ENCODE measurements at places on chromosomes 7 and 10.

DNA sequence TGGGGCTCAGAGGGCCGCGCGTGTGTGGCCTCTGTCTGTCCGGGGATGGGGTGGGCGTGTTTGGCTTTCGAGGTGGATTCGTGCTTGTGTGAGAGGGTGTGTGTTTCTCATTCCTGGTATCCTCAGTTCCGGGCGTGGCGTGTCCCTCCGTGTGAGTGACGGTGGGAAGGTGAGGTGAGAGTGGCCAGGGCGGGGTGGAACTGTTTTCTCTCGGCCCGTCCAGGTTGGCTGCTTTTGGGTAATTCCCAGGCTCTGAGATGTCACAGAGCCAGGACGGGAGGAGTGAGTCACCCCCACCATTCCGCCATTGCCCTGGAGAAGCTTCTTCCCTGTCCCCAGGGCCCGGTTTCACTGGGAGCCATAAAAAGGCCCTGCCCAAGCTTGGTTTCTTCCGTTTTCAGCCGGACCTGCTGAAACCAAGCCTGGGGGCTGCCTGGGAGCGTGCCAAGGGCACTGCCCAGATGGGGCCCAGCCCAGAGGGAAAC lies 21.3 kb upstream of the CLDN4 start:
- DNase-seq = no peak

GRCh38 chr7:16396766-16397500 lies 24.4 kb downstream of the CRPPA start:
- no peak for DNase-seq

DNA sequence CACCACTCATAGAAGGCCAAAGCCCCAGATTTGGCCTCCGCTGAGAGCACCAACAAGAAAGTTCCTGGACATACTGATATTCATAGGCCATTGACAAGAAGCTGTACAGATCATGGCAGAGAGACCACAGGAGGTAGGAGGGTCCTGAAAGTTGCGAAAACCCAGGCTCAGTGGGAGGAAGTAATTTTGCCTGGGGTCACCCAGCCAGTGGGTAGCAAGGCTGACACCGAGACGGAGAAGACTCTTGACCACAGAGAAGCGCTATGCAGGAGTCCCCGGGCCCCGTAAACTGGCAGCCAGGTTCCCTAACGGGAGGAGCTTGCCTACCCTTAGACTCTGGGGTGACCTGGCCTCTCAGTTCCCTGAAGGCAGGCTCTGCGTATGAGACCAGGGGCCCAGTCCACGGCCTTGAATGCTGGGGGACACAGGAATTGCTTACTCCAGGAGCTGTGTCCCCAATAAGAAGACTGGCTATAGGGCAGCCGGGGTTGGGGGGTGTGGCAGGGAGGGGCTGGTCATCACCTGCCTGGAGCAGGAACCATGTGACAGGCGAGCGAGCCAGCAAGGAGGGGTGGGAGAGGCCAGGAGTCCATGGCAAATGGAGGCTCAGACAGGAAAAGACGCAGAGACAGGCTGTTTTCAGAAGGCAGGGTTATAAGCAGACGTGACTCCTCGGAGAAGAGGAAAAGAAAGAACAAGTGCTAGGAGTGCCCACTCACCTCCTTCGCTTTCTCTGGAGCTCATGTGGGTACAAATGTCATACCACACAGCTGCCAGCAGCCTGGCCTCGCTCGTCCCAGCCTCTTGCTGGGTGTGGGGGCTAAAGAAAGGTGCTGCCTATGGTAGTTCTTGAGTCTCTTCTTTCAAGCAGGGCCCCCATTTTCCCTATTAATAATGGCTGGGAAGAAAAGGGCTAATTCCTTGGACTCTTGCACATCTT lies 24.6 kb upstream of the NPFFR1 start:
- no peak for DNase-seq

- no peak for DNase-seq
Observed at GRCh38 chr7:104946338-104946737, 67.7 kb upstream of the KMT2E start.

DNA sequence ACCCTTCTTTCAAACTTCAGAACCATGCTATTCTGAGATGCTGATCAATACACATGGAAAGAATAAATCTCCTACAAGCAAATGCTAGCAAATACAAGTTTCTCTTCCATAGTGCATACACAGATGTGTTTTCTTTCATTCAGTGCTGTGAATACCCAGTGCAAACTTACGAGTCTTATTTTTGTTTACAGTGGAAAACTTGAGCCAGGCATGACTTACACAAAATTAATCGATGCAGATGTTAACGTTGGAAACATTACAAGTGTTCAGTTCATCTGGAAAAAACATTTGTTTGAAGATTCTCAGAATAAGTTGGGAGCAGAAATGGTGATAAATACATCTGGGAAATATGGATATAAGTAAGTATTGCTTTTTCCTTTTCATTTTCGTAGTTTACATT lies 48.8 kb downstream of the PNLIPRP3 start:
- no peak for DNase-seq

GRCh38 chr10:34737772-34738169 lies 77.3 kb downstream of the PARD3 start:
- DNase-seq = no peak

GRCh38 chr10:10294881-10295529 lies 722.7 kb upstream of the CELF2 start:
- no peak for DNase-seq

GRCh38 chr7:21543528-21544302 lies 876 bp downstream of the DNAH11 start:
- DNase-seq = no peak

- DNase-seq = no peak
Observed at GRCh38 chr7:74525881-74526280, 72.2 kb downstream of the GTF2IRD1 start.

- no peak for DNase-seq
Observed at GRCh38 chr7:75955331-75955955, 39.0 kb downstream of the TMEM120A start.

GRCh38 chr10:2791774-2792443 lies 275.4 kb upstream of the PFKP start:
- no peak for DNase-seq

- no peak for DNase-seq
Observed at GRCh38 chr10:112510384-112510783, 63.4 kb downstream of the VTI1A start.

GRCh38 chr7:82625377-82625776 lies 181.8 kb upstream of the CACNA2D1 start:
- no peak for DNase-seq

GRCh38 chr10:69869291-69869961 lies 67.7 kb downstream of the COL13A1 start:
- no peak for DNase-seq
